ENCODE measurements at places on chromosomes 4 and X. TPM values are rescaled to one million over a fixed set of nuclear protein-coding genes. Genes with fewer than 3 reads are reported as not detected.
A peak's percentile ranks its signal among the peaks of the same experiment; 100 is the strongest.

Gene TMEM33
- 28.0 TPM for total RNA-seq

Gene DCAF12L1
- total RNA-seq: not detected

Gene C4orf36
- total RNA-seq: 1.2 TPM

Gene L1CAM
- total RNA-seq: 11.6 TPM

Gene GAGE13
- not detected for total RNA-seq

Gene ZNF141
- total RNA-seq: 21.0 TPM

- no peak for DNase-seq
Measured at GRCh38 chr4:130131536-130131935, 1035.6 kb downstream of the C4orf33 start.

GRCh38 chrX:23525531-23525930 lies 141.8 kb upstream of the PRDX4 start:
- DNase-seq: no peak

DNA sequence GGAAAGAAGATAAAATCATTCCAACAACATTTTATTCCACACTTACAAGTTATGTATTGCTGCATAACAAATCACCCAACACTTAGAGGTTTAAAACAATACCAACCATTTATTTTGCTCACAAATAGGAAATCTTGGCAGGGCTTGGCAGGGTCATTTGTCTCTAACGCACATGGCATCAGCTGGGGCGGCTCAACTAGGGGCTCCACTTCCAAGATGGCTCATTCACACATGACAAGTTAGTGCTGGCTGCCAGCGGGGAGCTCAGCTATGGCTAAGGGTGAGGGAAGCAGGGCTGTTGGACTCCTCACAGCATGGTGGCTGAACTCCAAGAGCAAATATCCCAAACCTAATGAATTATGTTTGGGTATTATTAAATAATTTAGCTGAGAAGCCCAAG lies 377.0 kb downstream of the ZNF674 start:
- DNase-seq: no peak

- DNase-seq: no peak
Measured at GRCh38 chr4:159341522-159341921, 238.6 kb downstream of the RAPGEF2 start.

DNA sequence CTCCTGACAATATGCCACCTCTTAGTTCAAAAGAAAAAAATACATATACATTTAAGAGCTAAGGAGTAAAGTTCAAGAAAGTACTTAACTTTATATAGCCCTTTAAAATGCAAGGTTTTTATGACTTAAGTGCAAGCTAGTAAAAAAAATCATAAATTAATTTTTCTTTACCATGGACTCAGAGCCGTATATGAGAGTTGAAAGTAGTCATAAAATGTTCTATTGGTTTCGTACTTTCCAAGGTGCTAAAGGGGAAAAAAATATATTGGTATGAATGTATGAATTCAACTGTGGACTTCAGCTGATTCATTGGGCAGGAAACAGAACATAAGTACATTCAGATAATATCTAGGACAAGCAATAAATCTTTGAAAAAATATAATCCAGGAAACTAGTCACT lies 869.8 kb upstream of the AGA start:
- no peak for DNase-seq

GRCh38 chr4:52408032-52408431 lies 251.1 kb downstream of the USP46 start:
- DNase-seq: no peak

DNA sequence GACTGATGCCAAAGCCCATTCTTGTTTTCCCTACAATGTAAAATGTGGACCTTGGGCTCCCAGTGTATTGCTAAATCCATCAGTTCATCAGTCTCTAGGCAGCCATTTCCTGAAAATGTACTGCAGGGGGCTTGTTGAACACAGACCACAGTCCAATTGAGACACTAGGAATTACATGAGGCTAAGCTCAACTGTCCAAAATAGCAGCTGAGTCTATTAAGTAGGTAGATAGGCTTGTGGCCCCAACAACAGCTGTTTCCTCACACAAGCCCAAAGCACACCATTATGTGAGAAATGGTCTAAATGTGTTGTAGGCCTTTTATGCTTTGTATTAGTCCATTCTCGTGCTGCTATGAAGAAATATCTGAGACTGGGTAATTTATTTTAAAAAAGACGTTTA lies 60.0 kb upstream of the PAK3 start:
- no peak for DNase-seq

- DNase-seq: no peak
Measured at GRCh38 chr4:15653864-15654592, 1.1 kb downstream of the FBXL5 start.

- DNase-seq: peak; percentile 42
Measured at GRCh38 chrX:312621-313331, 5.8 kb downstream of the GTPBP6 start.

DNA sequence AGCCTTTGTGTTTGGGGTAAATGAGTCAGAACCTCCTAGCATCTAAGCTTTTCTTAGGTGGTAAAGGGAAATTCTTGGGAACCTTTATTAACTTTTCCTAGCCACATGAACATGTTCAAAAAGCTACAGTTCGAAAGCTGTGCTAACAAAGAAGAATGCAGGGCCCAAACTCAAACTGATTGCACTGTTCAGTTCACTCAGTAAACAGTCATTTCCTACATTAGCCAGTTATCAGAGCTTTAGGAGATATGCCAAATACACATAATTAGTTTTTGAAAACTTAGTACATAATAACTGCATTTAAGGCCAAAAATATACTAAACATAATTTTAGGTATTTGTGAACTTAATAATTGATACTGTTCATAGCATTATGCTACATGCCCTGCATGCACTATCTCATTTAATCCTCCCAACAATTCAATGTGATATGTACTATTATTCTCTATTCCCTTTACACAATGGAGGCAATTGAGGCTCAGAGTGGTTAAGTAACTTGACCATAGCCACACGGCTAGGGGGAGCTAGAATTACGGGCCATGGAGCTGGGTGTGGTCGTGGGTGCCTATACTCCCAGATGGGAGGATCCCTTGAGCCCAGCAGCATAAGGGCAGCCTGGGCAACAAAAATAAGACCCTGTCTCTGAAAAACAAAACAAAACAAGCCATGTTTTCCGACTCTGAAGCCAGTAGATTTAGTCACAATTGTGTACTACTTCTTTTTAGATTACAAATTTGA lies 43.9 kb upstream of the PDGFRA start:
- no peak for DNase-seq

DNA sequence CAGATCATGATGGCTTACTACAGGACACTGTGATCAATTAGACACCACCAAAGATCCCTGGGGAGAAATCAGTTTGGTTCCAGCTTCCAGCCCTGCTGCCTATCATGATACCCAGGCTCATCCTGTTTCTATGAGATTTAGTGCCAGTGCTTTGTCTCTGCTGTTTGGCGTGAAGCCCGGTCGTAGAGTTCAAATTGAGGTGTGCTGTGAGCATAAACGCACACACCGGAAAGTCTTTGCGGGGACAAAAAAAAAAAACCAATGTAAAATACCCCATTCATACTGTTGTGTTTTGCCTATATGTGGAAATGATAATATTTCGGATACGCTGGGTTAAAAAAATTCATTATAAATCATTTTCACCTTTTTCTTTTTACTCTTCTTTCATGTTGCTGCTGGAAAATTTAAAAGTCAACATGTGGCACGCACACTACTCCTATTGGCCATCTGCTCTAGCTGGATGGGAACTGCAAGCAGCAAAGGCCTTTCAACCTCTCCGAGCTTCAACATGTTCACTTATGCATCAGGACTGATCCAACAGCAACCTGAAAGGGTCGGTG lies 607 bp upstream of the DKC1 start:
- DNase-seq: no peak

- no peak for DNase-seq
Measured at GRCh38 chr4:47945930-47946726, 31.7 kb upstream of the NFXL1 start.

- peak; percentile 82 for DNase-seq
Measured at GRCh38 chrX:150508451-150509367, 59.7 kb upstream of the MTM1 start.

All from aorta (tissue), 5 donors.